ENCODE measurements at places on chromosomes 7 and 10.
A peak's percentile ranks its signal among the peaks of the same experiment; 100 is the strongest.

- no peak for DNase-seq
Observed at GRCh38 chr7:31051598-31052486, at the start of gene ADCYAP1R1. TSS of gene ADCYAP1R1 (plus strand) at chr7:31052308. CDS start at chr7:31063265, 10,957 bp downstream.

GRCh38 chr10:76784076-76784475 is 853.5 kb downstream of the KCNMA1 start:
- no peak for DNase-seq

DNA sequence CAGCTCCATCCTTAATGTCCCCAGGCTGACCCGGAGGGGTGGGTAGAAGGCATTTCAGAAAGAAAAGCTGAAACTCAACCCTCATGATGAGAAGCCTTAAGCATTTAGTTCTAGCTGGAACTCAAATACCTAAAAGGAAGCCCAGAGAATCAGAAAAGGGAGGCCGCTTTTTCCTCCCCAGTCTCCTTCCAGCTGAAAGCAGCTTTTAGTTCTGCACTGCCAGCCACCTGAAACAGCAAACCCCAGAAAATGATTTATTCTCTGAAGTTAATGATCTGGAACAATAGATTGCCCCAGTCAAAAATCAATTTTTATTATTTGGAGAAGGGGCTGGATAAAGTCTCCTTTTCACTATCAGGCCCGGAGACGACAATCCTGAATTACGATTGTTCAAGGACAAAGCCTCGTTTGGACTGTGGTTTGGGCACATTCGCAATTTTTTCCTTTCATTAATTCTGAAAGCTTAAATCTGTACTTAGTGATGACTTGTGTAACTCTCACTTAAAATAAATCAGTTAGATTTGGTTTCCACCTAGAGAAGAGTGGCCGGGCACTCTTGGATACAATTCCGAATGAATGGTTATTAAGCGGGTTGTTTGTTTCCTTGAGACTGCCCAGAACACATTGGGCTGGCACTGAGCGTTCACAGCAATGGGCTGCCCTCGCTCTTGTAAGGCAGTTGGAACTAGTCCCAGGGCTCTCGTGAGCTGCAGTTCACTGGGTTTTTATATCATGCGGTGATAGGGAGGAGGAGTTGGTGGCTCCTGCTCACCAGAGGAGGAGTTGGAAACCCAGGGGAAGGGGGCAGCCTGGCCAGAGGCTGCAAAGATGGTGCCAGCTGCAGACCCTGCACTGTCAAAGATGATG is 262.2 kb downstream of the CCSER2 start:
- DNase-seq, result no peak

- DNase-seq, result no peak
Observed at GRCh38 chr10:106528702-106529101, 635.8 kb downstream of the SORCS1 start.

GRCh38 chr7:102271158-102271798 is 15.4 kb upstream of the SH2B2 start:
- DNase-seq, result no peak

GRCh38 chr7:96708872-96709271 is 774 bp downstream of the SEM1 start:
- DNase-seq, result no peak

- DNase-seq, result peak; percentile 39
Observed at GRCh38 chr10:9254353-9254752, 1199.9 kb downstream of the GATA3 start.

DNA sequence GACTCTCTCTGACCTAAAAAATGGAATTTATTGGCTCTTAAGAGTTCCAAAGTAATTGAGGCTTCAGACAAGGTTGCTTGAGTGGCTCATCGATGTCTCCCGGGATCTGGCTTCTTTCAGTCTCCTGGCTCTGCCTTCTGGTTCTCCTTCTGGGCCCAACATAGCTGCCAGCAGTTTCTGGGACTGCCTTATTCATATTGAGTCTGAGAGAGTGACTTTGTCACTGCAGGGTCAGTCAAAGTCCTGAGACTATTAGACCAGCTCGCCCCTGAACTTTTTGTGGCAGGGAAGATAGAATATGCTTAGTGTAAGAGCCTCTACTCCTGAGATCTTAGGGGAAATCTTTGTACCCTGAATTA is 94.0 kb downstream of the MMRN2 start:
- DNase-seq, result no peak

Measured in kidney glomerular epithelial cell (primary cell).